Activated CD4-positive, alpha-beta memory T cell treated with anti-CD3 and anti-CD28 coated beads, Interleukin-2, amount 10 ng/mL, durations not matched to agents 7 days and 5 days (primary cell): ENCODE measurements at places on chromosomes 2 and 18.

DNA sequence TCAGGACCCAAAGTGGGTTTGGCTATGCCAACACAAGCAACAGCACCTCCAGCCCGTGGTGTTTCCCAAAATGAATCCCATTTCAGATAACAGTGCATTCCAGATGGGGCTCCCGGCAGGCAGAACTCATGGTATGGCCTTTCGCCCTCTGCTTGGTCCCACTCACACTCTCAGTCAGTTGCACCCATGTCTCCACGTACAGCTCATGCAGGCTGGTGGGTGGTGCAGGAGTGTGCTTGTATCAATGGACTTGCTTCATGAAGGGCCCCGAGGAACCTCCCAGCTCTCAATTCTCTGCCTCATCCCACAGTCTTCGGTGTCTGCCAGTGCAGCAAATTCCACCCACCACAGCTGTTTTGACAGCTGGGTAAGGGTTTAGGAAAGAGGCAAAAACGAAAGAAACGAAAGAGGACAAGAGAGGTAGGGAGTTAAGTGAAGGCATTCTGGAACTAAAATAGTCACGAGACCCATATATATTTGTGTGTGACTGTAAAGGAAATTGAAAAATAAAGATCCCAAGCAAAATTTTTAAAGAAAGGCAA lies 278.1 kb downstream of the DCDC2C start:
- DNase-seq: no peak

- no peak for DNase-seq
These were observed 645.1 kb downstream of the CNTNAP5 start for GRCh38 chr2:124670187-124670586.

- DNase-seq: no peak
These were observed 35.8 kb downstream of the SPOPL start for GRCh38 chr2:138537170-138537915.

DNA sequence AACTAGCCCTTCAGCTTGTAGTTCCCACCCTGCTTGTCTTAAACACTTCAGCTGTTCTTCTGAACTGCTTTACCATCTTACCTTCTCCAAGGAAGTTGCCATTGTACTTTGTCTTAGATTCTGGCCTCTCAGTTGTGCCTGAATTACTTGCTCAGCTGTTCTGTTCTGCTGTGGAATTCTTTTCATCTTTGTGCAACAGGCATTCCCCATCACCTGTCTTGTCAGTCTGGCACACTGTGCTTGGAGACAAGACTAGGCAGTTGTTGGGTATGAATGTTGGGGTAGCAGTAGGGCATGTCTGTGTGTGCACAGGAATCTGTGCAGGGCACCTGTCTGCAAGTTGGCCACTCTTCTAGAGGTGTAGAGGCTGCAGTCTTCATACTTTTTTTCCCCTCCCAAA lies 38.7 kb downstream of the PHLPP1 start:
- DNase-seq: no peak

DNA sequence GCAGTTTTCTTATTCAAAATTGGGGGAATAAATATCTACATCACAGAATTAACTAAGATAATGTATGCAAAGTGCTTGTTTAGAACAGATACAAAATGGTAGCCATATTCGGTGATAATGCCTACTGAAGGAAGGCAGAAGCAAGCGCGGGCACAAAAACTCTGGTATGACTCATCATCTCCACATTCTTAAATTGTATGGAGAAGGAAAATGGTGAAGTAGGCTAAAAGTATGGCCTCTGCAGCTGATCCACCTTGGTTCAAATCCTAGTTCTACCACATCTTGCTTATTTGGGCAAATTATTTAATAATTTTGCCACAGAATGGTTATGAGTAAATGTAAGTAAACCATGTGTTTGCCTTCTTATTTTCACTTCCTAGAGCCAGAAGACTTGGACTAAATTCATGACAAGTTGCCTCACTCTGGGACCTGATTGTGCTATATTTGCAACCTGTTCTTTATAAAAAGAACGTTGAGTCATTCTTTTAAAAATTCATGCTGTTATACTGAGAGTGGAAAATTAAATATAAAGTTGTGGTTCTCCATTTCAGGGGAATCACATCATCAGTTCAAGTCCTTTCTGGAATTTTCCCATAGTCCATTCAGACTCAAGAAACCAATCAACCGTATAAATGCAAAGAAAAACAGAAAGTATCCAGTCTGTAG lies 9.0 kb upstream of the CDK15 start:
- DNase-seq: no peak
